Thymus (tissue), 14 donors: ENCODE measurements at places on chromosomes 2 and 18.

DNA sequence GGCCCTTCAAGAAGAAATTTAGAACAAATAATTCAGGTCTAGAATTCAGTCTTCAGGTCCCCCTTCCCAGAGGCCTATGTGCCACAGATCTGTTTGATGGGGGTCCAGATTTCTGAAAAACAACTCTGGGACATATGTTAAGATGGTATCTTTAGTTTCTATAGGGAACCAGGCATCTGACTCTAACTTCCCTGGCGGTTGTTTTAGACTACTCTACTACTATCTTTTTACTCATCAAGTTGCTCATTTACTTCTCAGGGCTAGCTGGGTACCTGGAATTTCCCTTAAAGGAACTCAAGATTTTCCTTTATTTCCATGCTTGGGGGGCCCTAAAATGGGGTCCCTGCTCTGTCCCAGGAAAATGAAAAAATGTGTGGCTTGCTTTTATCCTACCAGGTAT lies 114.7 kb upstream of the RAB6C start:
- no peak for DNase-seq

DNA sequence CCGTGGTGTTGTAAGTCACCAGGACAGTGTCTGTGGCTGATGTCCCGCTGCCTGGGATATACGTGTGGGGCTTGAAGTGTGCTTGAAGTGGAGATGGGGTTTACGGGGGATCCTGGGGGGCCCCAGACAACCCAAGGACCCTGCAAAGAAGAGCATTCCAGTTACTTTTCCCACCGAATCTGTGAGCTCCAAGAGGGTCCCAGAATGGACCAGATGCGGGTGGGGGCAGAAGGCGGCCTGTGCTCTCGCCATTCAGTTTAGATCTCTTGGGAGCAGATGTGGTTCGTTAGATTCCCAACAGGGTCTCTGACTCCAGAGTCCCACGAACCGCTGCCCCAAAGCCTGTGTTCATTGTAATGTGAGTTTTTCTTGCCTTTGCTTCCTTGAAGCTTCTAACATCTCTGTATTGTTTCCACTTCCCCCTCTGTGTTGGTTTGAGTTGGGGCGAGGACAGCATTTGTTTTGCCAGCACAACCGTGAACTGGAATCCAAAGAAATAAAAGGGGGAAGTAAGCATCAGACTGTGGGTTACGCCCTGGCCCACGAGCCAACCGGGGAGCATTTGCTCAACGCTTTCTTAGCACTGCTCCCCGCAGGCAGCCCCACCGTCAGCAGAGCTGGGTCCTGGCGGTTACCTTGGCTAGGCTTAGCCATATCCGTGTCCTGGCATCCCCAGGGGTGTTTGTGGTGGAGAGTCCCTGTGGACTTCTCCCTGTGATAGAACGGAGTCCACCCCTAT lies 92.1 kb downstream of the SH3BP4 start:
- DNase-seq = no peak

- no peak for DNase-seq
Observed at GRCh38 chr2:233209533-233210171, 41.8 kb upstream of the ATG16L1 start.

DNA sequence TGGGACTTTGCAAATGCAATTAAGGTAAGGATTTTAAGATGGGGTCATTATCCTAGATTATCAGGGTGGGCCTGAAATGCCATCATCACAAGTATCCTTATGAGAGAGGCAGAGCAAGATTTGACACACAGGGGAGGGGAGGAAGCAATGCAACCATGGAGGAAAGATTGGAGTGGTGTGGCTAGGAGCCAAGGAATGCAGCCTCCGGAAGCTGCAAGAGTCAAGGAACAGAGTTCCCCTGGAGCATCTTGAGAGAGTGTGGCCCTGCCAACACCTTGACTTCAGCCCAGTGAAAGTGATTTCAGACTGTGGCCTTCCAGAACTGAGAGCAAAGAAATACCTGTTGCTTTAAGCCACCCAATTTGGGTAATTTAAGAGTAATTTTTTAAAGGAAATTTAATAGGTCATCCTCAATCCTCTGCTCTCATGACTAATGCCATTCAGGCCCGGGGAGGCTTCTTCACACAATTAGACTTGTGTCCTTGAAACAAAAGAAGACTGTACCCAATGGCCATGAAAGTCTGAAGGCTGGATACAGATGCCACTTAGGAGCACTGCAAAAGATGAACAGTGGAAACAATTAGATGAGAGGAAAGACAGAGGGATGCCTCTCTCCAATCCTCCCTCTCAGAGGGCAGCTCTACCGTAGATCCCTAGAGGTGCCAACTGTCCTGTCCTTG lies 250.3 kb upstream of the ID2 start:
- DNase-seq = no peak

DNA sequence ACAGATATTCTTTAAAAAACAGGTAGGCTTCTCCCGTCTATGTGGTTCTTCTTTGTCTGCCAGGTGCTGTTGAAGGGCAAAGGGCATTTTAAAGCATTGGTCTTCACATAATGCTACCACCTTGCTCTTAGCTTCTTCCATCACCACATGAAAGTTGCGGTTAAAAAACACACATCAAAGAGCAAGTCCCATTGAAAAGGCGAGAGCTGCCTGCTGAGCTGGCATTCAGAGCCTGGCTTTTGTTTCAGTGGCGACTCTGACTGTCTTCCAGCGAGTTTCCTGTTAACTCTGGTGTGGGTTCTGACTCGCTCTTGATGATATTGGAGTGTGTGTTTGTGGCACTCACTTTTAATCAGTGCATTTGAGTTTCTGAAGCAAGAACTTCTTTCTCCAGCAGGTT lies 624.9 kb upstream of the FANCL start:
- DNase-seq = peak; percentile 45

- no peak for DNase-seq
Observed at GRCh38 chr2:151853070-151853758, 25.0 kb upstream of the ARL5A start.

DNA sequence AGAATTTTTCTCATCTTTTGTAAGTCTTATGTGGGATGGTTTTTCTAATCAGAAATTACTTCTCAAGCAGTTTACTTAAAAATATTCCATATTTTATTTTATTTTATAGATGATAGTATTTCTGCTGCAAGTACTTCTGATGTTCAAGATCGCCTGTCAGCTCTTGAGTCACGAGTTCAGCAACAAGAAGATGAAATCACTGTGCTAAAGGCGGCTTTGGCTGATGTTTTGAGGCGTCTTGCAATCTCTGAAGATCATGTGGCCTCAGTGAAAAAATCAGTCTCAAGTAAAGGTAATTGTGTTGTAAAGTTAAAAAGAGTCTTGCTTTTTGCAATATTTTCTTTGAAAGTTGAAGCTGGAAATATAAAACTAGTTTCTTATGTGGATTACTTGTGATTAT lies 76.2 kb downstream of the EML4 start:
- DNase-seq = no peak

- no peak for DNase-seq
Observed at GRCh38 chr2:237682856-237683670, 55.7 kb downstream of the LRRFIP1 start.

GRCh38 chr2:1644427-1644826 lies 99.9 kb downstream of the PXDN start:
- no peak for DNase-seq

GRCh38 chr2:177784745-177785067 lies 287.9 kb downstream of the PDE11A start:
- DNase-seq = no peak

DNA sequence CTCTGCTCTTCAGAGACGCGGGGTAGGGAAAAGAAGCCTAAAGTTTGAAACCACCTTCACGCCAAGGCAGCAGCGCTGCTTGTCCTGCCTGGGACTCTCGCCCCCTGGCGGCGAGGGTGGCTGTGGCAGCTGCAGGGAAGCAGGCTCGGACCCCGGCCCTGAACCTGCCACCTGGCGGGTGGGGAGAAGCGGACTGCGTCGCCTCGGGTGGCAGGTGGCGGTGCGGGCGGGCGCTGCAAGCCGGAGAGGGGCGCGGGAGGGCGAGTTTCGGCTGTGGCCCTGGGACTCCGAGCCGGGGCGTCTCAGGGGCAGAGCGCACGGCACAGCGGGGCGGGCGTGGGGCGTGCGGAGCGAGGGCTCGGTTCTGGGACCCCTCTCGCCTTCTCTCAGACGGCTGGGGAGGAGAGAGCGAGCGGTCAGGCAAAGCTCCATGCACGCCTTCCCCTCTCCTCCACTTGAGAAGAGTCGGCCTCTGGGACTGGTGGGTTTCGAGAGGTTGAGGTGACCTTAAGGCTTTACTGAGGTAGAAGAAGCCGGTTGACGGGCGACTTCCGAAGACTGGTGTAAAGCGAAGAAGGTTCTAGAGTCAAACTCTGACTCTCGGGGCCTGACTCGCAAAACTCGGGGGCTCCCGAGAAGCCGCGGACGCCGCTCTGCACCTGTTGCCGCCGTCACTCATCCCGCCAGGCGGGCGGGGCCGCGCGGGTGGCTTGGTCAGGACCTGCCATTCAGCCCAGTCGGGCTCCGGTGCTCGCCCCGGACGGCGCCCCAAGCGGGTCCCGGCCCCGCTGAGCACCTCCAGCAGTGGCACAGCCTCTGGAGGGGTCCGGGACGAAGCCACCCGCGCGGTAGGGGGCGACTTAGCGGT lies 1.1 kb upstream of the BOLL start:
- peak; percentile 74 for DNase-seq

DNA sequence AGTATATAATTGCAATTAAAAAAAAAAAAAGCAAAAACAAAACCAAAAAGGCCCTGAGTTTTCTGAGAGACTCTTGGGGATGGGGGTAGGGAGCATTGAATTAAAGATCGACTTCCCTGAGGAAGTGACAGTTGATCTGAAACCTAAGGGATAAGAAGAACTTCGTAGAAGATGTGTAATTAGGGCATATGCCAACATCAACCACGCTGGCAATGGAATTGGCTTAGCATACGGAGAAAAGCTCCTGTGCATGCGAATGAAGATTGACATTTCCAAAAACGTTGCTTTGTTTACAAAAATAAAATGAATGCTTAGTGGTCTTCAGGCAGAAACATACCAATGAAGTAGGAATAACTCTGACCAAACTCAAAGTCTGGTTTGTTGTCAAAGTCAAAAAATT lies 307.6 kb upstream of the ZNF521 start:
- DNase-seq = no peak
